ENCODE measurements at places on chromosomes 6 and 20.
A peak's percentile ranks its signal among the peaks of the same experiment; 100 is the strongest.

- no peak for DNase-seq
These were observed 164.3 kb upstream of the OGFRL1 start for GRCh38 chr6:71124340-71124739.

GRCh38 chr6:36947570-36948351, 6.8 kb upstream of the PI16 start:
- no peak for DNase-seq

DNA sequence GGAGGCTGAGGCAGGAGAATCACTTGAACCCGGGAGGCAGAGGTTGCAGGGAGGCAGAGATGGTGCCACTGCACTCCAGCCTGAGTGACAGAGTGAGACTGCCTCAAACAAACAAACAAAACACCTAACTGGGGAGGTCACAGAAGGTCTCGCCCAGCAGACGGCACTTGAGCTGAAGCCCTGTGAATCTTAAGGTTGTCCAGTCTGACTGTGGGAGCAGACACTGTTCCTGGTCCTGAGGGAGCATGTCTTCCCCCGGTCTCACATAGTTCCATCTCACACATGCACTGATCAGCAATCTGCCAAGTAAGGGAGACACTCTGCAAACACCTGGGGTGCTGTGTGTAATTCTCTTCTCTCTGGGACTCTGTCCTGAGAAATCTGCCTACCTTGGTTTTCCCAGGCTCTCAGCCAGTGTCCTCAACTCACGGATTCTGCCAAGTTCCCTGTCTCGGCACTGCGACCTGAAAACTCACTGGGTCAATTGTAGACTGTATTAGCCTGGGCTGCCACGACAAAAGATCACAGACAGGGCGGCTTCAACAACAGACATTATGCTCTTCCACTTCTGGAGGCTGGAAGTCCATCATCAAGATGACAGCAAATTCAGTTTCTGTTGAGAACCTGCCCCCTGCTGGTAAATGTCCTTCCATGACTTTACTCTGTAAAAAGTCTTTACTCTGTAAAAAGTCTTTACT, 94.3 kb downstream of the JPH2 start:
- DNase-seq: no peak

DNA sequence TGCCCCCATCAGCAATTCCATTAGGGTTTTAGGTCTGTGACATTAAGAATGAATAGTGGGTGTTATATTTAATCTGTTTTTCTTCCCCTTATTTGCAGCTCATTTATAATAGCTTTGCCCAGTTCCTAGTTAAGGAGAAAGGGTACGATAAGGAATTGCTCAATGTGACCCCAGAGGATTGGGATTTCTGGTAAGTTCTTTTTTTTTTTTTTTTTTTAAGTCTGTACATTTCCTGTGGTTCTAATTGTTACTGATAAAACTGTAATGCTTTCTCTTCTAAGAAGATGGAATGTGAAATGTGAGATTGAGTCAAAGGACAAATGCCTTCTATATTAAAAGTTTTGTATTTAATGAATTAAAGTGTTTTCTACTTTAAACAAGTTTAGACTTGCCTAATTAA, 5.5 kb downstream of the NT5DC1 start:
- no peak for DNase-seq

DNA sequence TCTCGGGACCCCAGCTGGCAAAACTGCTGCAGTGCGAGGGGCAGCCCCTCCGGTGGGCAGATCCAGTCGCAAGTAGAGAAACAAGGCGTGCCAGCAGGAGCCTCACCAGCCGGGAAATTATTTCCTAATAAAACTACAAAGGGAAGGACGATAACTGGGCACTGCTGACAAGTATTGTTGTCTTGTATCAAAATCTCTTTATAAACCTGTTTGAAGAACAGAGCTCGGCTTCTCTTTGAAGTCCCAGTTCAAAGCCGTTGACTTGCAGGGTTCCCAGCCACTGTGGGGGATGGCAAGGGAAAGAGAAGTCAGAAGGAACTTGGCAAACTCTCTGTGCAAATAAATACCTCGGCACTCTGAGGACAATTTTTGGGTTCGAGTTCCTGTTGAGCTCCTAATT, 504.5 kb downstream of the CD83 start:
- DNase-seq: no peak

GRCh38 chr20:47748823-47749222, 36.5 kb downstream of the SULF2 start:
- no peak for DNase-seq

DNA sequence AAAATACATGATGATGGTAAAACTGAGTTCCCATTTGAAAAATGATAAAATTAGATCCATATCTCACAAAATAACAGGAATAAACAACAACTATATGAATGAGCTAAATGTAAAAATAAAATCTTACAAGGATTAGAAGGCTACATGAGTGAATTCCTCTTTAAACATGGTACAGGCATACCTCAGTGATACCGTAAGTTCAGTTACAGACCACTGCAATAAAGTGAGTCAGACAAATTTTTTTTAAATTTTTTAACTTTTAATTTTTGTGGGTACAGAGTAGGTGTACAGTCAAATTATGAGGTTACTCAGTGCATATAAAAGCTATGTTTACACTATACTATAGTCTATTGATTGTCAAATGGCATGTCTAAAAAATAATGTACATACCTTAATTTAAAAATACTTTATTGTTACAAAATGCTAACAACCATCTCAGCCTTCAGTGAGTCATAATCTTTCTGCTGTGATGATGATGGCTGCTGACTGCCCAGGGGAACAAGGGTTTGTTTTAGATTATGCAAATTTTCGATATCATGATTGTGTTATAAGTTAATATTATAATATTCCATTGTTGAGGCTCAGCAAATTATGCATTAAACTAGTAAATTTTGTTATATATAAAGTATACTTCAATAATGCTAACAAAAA, 222.8 kb upstream of the RUNX2 start:
- no peak for DNase-seq

- DNase-seq: no peak
These were observed 69.3 kb downstream of the TNFRSF21 start for GRCh38 chr6:47240277-47240890.

DNA sequence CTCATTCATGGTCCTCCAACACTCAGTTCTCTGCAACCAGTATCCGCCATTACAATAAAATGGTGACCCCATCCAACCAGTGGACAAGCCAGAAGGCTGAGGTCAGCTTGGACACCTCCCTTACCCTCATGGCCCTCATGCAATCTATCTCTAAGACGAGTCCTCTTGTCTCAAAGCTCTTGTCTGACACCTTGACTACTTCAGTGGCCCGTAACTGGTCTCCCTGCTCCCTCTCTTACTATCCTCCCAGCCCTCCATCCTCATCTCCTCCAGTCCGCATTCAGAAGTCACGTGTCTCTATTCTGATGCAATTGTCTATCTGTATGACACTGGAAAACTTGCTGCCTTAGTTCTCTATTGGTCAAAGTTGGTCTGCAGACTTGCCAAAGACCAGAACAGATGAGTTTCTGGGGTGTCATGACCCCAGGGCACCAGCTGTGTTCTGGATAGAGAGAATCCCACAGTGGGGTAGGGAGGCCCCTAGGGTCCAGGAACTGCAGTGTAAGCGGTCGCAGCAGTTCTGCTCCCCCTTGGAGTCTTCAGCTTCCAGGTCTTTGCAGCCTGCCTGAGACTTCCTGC, 59.6 kb upstream of the RNF24 start:
- DNase-seq: no peak

DNA sequence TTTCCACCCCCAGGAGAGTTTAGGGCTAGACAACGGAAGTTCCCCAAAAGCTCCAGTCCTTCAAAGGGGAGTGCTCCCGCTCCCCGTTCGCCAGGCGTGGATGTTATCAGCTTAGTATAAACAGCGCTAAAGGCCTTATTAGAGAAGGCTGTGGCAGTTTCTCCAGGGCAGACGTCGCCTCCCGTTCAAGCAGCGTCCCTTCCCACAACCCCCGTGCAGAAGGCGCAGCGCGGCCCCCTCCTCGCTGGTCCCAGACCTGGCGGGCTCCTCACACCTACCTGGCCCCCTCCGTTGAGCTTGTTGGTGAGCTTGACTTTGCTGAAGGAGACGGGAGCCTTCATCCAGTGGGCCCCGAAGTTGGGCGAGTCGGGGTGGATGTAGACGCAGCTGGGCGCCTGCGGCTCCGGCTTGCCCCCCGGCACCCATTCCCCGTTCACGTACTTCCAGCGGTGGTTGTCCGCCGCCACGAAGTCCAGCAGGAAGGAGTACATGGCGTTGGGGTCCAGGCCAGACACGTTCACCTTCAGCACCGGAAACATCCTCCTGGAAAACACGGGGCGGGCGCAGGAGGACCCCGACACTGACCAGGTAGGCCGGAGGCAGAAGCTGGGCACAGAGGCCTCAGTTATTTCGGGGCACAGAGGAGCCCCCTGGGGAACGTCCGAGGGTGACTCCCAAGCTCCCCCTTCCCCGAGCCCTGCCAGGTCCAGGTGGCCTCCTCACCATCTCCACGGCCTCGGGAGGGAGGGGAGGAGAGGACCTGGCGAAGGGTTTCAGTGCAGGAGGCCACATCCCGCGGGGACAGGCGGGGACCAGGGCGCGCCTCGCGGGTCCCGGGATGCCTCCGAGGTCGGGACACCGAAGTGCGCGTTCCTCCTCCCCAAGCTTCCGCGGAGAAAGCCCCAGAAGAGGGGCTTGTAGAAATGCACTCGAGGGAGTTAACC, 1.1 kb downstream of the TBXT start:
- DNase-seq: no peak

DNA sequence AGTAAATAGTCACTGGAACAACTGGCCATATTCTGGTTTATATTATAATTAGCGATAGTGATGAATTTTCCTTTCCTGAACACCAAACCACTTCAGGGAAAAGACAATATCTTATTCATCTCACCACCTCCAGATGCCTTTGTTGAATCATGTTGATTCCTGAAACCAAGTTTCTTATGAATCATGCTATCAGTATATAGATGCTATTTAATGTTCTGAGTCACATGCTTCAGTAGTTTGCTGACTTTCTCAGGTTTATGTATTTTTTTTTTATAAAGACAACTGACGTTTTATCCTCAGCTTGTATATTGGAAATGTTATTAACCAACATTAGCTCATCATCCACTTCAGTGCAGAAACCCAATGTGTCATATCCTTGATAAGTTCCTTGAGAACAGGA, 710.2 kb upstream of the POU3F2 start:
- no peak for DNase-seq

- no peak for DNase-seq
These were observed 11.2 kb downstream of the BCL2L1 start for GRCh38 chr20:31711179-31712111.

- no peak for DNase-seq
These were observed 19.1 kb downstream of the ANKS1A start for GRCh38 chr6:34908194-34908593.

DNA sequence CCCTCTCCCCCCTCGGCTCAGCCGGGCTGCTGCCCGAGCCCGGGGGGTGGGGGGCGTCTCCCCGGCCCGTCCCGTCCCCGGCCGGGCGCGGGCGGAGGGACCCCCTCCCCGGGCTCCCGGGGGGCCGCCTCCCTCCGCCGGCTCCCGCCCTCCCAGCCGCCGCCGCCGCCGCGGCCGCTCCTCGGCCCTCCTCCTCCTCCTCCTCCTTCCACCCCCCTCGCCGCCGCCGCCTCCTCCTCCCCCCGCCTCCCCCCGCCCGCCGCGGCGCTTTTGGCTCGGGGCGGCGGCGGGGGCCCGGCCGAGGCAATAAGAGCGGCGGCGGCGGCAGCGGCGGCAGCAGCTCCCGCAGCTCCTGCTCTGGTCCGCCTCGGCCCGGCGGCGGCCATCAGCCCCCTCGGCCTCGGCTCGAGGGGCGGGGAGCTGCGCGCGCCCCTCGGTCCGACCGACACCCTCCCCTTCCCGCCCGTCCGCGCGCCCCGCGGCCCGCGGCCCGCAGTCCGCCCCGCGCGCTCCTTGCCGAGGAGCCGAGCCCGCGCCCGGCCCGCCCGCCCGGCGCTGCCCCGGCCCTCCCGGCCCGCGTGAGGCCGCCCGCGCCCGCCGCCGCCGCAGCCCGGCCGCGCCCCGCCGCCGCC, 38.7 kb downstream of the GNAS start:
- DNase-seq: peak; percentile 52

DNA sequence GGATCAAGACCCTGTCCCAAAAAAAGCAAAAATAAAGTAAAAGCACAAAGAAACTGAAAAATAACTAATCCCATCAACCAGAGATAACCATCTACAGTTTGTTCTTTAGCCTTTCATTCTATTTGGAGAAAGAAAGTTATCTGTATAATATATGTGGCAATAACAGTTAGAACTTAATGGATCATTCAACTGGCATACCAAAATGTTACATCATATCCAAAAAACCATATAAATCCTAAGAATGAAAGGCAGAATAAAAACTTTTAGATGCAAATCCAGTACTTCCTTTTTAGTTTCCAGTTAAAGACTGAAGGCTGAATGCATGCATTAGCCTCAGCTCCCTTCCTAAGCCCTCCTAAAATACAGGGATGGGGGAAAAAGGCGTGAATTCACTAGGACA, 25.2 kb downstream of the ILRUN start:
- DNase-seq: no peak

- DNase-seq: no peak
These were observed 119.1 kb downstream of the PRND start for GRCh38 chr20:4840801-4841200.

GRCh38 chr6:130679684-130680083, 147.5 kb upstream of the SMLR1 start:
- DNase-seq: no peak

DNA sequence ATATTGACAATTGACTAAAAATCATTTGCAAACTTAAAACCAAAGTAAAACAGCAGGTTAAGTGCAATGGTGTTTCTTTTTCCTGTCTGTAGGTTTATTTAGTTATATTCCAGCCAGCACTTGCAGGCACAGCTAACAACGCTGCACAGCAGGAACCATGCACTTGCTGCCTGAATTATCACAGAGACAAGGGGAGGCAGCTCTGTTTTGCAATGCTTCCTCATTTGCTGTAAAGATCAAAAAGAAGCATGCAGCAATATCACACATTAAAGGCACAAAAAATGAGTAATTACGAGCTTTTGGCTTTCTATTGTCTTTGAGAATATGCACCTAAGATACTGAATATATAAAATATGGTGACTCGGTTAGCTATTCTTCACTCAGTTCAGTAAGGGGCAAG, 241.9 kb downstream of the EPHA7 start:
- DNase-seq: no peak

GRCh38 chr20:61970357-61970756, 95.3 kb downstream of the TAF4 start:
- no peak for DNase-seq

DNA sequence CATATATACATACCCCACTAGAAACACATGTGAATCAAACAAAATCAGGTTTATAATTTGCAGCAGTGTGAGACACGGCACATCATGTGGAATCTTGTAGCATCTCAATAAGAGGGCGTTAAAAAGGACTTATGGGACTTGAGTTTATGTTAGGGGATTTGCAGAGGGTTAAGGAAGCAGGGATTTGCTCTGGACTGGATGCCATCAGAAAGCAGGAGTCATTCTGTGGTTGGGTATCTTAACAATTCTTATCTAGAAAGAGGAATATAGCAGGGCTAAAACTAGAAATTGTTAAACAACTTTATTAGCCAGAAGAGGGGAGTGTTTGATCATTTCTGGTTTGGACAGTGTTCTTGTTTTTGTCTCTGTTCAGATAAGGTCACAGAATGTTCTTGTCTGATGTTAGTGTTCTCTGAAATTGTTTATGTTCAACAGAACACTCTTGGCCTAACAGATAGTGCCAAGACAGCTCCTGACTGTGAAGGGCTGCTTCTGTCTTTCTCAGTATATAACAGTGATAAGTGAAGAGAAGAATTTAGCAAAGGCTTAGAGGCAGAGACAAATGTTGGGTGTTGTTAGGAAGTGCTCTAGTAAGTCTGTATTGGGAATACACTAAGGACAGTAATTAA, 39.2 kb downstream of the LIN28B start:
- no peak for DNase-seq

- DNase-seq: no peak
These were observed 284.7 kb upstream of the CITED2 start for GRCh38 chr6:139659196-139659595.

GRCh38 chr6:158608221-158608620, 36.3 kb downstream of the DYNLT1 start:
- DNase-seq: no peak
